Thyroid gland (tissue), 4 donors: ENCODE measurements at places on chromosomes 12 and 14. TPM values are rescaled to one million over a fixed set of nuclear protein-coding genes. Genes with fewer than 3 reads are reported as not detected.
A peak's percentile ranks its signal among the peaks of the same experiment; 100 is the strongest.

- H3K4me1 ChIP-seq, result no peaks in the 10 kb centered on the region
- no peaks in the 10 kb centered on the region for H3K36me3 ChIP-seq
- no peak within 1 kb of the TSS for H3K27ac ChIP-seq
- DNase-seq, result peak; percentile 32
- no peaks in the 10 kb centered on the region for H3K27me3 ChIP-seq
These were observed at the start of gene GPR162 for GRCh38 chr12:6821591-6822425. GPR162 (plus strand) TSS chr12:6821821; CDS start chr12:6823899, 2,078 bp downstream.

DNA sequence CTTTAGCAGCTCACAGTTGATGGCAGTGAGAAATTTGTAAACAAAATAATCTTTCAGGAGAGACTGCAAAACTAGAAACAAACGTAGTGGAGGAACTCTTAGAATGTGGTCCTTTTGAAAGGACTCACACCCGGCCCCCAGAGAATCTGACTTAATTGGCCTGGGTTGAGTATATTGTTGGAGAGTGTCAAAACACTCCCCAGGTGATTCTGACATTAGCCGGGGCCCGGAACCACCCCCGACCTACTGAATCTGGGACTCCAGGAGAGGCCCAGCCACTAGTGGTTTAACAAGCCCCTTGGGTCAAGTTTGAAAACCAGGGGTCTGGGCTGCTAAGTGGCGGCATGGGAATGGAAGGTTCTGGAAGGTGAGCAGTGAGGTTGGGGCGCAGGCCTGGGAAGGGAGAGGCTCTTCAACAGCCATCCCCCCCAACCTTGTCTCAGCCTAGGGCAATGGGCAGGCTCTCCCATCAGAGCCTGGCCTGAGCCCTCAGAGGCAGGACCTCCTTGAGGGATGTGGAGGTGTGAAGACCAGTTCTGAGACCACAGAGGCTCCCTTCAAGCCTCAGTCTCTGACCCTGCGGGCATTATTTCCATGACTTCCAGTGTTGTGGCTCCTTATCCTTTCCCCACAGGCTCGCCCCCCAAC, 1.1 kb upstream of the ELK3 start:
- no peaks in the 10 kb centered on the region for H3K27me3 ChIP-seq
- DNase-seq, result no peak
- H3K4me1 ChIP-seq, result peaks cover 5% of the 10 kb centered on the region
- no peak overlapping the region for H3K4me3 ChIP-seq

DNA sequence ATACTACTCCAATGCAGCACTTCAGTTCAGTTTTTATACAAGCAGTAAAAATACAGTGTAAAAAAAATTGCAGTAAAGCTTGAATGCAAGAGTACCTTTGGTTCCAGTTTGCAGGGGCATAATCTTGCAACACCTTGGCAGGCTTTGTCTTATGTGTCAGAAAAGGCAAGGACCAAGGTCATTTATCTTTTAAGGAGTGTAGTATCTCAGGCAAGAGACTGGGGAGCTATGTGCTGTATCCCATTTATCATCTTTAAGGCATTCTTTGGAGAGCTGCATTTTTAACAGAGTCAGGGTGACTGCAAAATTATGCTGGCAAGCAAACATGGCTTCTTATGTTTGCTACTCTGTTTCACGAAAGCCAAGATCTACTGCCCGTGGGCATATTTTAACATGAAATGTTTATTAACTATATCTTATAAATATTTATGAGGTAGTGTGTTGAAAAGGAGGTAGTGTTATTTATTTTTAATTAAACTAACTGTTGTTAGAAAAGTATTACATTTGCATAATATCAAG, 14.8 kb upstream of the DLGAP5 start:
- H3K27ac ChIP-seq, result no peak overlapping the region
- DNase-seq, result no peak
- no peak overlapping the region for H3K4me3 ChIP-seq
- no peaks in the 10 kb centered on the region for H3K27me3 ChIP-seq
- no peaks in the 10 kb centered on the region for H3K4me1 ChIP-seq

- no peaks in the 10 kb centered on the region for H3K4me1 ChIP-seq
- no peaks in the 10 kb centered on the region for H3K36me3 ChIP-seq
- no peak overlapping the region for H3K4me3 ChIP-seq
- H3K27ac ChIP-seq, result no peak overlapping the region
These were observed 49.0 kb upstream of the DIO3 start for GRCh38 chr14:101512376-101512695.

GRCh38 chr12:68641138-68641537, 30.4 kb downstream of the RAP1B start:
- H3K4me1 ChIP-seq, result peaks cover 6% of the 10 kb centered on the region
- no peak for DNase-seq
- H3K27ac ChIP-seq, result no peak overlapping the region

- DNase-seq, result no peak
- H3K27me3 ChIP-seq, result no peaks in the 10 kb centered on the region
- H3K4me3 ChIP-seq, result no peak overlapping the region
- H3K4me1 ChIP-seq, result no peaks in the 10 kb centered on the region
- no peaks in the 10 kb centered on the region for H3K36me3 ChIP-seq
These were observed 126.1 kb upstream of the FUT8 start for GRCh38 chr14:65286443-65286842.

Gene SMIM41
- not detected for total RNA-seq

- DNase-seq, result peak; percentile 23
- no peak overlapping the region for H3K4me3 ChIP-seq
- peaks cover 19% of the 10 kb centered on the region for H3K4me1 ChIP-seq
- no peaks in the 10 kb centered on the region for H3K36me3 ChIP-seq
- no peaks in the 10 kb centered on the region for H3K27me3 ChIP-seq
These were observed 153.6 kb upstream of the FKBP4 start for GRCh38 chr12:2641207-2641606.

Gene CLEC14A
- 44.5 TPM for total RNA-seq

DNA sequence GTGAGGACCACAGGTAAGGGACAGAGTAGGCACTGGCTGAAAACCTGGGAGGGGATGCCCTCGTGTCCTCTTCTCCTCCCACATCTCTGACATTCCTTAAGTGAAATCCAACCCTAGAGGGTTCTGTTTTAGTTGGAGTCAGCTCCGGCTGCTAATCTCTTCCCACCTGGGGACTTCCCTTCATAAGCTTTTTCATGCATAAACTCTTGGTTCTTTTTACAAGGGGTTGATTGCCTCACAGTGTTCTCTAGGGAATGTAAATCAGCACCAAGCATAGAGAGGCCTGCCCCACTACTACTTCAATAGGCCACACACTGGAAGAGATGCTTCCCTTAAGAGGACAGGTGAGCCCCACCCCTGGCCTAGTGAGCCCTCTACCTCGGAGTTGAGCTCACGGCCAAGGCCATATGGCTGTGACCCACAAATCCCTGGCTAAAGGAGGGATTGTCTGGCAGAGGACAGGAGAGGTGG, 3.2 kb upstream of the SYNDIG1L start:
- H3K4me3 ChIP-seq, result no peak overlapping the region
- no peaks in the 10 kb centered on the region for H3K4me1 ChIP-seq
- no peak overlapping the region for H3K27ac ChIP-seq
- no peak for DNase-seq
- H3K27me3 ChIP-seq, result peaks cover 4% of the 10 kb centered on the region

Gene MYH6
- total RNA-seq, result not detected

Gene EML5
- total RNA-seq, result 15.8 TPM

- H3K36me3 ChIP-seq, result no peaks in the 10 kb centered on the region
- no peak overlapping the region for H3K4me3 ChIP-seq
- no peak overlapping the region for H3K27ac ChIP-seq
- no peak for DNase-seq
- H3K4me1 ChIP-seq, result no peaks in the 10 kb centered on the region
These were observed 31.9 kb downstream of the SERPINA3 start for GRCh38 chr14:94644102-94644535.

Gene NRIP2
- total RNA-seq, result 2.1 TPM

GRCh38 chr12:49462083-49462744, 76.6 kb upstream of the KCNH3 start:
- no peak overlapping the region for H3K4me3 ChIP-seq
- peaks cover 15% of the 10 kb centered on the region for H3K4me1 ChIP-seq
- peak; percentile 76 for DNase-seq
- no peaks in the 10 kb centered on the region for H3K27me3 ChIP-seq
- H3K27ac ChIP-seq, result peak overlapping the region; percentile 59

DNA sequence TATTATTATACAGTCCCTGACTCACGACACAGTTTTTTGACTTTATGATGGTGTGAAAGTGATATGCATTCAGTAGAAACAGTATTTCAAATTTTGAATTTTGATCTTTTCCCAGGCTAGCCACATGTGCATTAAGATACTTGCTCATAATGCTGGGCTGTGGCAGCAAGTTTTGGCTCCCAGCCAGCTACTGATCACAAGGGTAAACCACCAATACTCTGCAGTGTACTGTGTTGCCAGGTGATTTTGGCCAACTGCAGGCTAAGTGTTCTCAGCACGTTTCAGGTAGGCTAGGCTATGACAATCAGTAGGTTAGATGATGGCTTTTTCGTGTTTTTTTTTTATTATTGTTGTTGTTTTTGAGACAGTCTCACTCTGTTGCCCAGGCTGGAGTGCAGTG, 69.4 kb upstream of the ACTN1 start:
- DNase-seq, result peak; percentile 82
- peaks cover 84% of the 10 kb centered on the region for H3K4me1 ChIP-seq
- H3K4me3 ChIP-seq, result no peak overlapping the region
- peaks cover 3% of the 10 kb centered on the region for H3K36me3 ChIP-seq
- H3K27me3 ChIP-seq, result no peaks in the 10 kb centered on the region
- peak overlapping the region; percentile 21 for H3K27ac ChIP-seq

- H3K4me3 ChIP-seq, result no peak overlapping the region
- H3K27me3 ChIP-seq, result no peaks in the 10 kb centered on the region
- H3K4me1 ChIP-seq, result no peaks in the 10 kb centered on the region
These were observed 230.0 kb downstream of the GLT1D1 start for GRCh38 chr12:129083121-129083840.
